Stimulated activated CD8-positive, alpha-beta memory T cell treated with anti-CD3 and anti-CD28 coated beads, Interleukin-15, amount 100 ng/mL, for 48 hours (primary cell): ENCODE measurements at places on chromosomes 4 and X.

DNA sequence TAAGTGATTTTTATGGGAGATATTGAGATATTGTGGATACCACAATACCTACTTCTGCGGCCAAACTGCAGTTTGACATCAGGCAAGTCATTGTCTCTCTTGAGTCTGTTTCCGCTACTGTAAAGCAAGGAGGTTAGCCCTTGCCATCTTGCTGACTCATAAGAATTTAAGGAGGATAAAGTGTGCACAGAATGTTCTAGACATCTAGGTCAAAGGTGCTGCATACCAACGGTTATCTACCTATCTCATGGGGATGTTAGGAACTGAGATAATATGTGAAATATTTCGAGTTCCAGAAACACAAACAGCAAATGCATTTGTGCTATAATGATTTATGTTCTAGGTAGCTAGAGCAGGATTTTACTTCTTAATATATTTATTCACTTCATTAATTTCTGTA, 211.5 kb upstream of the NR3C2 start:
- DNase-seq: no peak

- DNase-seq: peak; percentile 10
Observed at GRCh38 chr4:101155945-101156344, 191.4 kb downstream of the PPP3CA start.

DNA sequence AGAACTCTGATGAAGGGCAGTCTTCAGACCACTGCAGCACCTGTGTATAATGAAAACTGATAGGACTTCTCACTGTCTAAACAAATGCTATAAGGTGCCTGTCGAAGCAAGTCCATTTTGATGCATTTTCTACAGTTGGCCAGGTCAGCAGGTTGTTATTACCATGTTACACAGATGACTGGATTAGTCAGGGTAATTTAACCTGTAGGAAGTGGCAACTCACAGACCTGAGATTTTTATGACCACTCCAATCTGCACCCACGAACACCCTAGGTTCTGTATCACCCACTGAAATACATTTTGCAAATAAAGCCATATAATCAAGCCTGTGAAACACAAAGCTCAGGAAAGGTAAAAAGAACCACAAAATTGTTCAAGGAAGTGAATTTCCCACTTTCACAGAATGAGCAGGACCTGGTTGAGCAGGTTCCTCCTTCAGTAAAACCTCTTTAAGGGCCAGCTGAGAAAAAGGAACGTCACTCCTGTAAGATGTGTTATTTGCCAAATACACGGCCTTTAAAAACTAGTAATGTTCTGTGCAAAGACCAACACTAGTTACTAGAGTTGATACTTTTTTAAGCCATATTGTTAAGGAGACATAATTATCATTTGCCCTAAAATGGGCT, 12.7 kb downstream of the MAML3 start:
- DNase-seq: no peak

DNA sequence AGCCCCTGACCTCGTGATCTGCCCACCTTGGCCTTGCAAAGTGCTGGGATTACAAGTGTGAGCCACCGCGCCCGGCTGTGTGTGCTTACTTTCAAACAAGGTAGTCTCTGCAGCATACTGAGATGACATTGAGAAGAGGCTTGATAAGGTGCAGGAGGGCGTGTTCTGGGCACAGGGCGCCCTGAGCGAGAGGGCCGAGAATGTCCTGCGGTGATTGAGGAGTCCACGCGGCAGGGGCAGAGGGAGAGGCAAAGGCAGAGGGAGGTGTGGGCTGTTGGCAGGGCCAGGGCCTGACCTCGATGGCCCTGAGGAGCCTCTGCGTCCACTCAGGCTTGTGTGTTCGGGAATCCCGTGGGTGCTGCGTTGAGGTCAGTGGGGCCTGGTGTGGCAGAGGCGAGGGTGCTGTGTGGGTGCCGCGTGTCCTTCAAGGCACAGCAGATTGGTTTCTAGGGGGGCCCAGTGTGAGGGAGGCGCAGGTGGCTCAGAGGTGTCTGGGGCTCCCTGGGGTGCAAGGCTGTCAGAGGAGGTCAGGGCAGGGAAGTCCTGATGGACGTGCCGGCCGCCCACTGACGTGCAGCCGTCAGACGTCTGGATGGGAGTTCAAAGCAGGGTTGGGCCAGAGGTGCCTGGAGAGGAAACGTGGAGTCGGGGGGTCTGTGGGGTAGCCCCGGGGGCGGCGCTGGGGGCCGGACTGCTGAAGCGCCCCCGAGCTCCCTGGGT, 12.1 kb downstream of the PCGF3 start:
- no peak for DNase-seq

- no peak for DNase-seq
Observed at GRCh38 chr4:109383823-109384222, 49.8 kb upstream of the SEC24B start.

- DNase-seq: no peak
Observed at GRCh38 chr4:113687067-113687718, 74.3 kb downstream of the CAMK2D start.

GRCh38 chr4:146443525-146443924, 78.2 kb downstream of the SLC10A7 start:
- no peak for DNase-seq

- no peak for DNase-seq
Observed at GRCh38 chr4:25925486-25926201, 11.6 kb downstream of the SMIM20 start.

GRCh38 chr4:27350161-27350560, 489.5 kb downstream of the STIM2 start:
- DNase-seq: no peak

DNA sequence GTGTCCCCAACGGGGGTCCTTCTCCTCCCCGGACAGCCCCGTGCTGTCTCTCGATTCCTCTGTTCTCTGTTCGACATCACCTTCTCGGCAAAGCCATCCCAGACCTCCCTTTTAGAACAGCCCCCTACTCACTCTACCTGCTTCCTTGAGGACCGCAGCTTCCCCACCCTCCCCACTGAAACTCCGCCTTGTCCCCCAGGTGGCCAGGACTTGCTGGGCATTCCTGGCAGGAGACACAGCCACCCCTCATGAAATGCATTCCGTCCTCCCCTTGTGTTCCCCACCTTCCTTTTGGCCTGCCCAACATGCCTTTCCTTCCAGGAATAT, 34.8 kb upstream of the GPR78 start:
- no peak for DNase-seq

- no peak for DNase-seq
Observed at GRCh38 chr4:174934360-174934759, 16.2 kb downstream of the ADAM29 start.

- no peak for DNase-seq
Observed at GRCh38 chrX:77925764-77926163, 15.3 kb downstream of the ATP7A start.

- DNase-seq: no peak
Observed at GRCh38 chrX:110665223-110666002, 130.2 kb downstream of the CHRDL1 start.

GRCh38 chr4:8201321-8201781, 2.3 kb downstream of the SH3TC1 start:
- no peak for DNase-seq

GRCh38 chr4:154559494-154560418, 3.1 kb upstream of the FGB start:
- DNase-seq: no peak

GRCh38 chr4:118968005-118968404, 79.4 kb downstream of the SYNPO2 start:
- DNase-seq: no peak

GRCh38 chr4:185813133-185813532, 1.1 kb upstream of the SORBS2 start:
- no peak for DNase-seq
